A549 treated with Hydrocortisone at 1 μM for 4 hours (cell line): ENCODE measurements at places on chromosomes 3 and 15. TPM values are rescaled to one million over a fixed set of nuclear protein-coding genes. Genes with fewer than 3 reads are reported as not detected.

Gene CLRN1
- total RNA-seq, result not detected in 5 replicates

Gene HIGD2B
- total RNA-seq, result not detected in 5 replicates

Gene QRICH1
- 35.1 to 42.1 TPM (median 35.9 TPM) in 5 replicates for total RNA-seq

Gene KNG1
- 0.06 TPM in 1 of 5 replicates, not detected in the others for total RNA-seq

Gene DUOXA2
- total RNA-seq, result not detected in 5 replicates

Gene SH2D7
- total RNA-seq, result not detected in 5 replicates
